ENCODE measurements at places on chromosomes 4 and X. TPM values are rescaled to one million over a fixed set of nuclear protein-coding genes. Genes with fewer than 3 reads are reported as not detected.

The TKTL2 gene
- total RNA-seq = not detected

The FAM53A gene
- total RNA-seq = 10.5 TPM

The MAGEC3 gene
- 0.16 TPM for total RNA-seq

The SLC9A6 gene
- total RNA-seq = 14.1 TPM

The GLUD2 gene
- 1.4 TPM for total RNA-seq

The DMRTC1 gene
- 0.88 TPM for total RNA-seq

The SPANXN1 gene
- total RNA-seq = 0.74 TPM

The BANK1 gene
- total RNA-seq = 0.87 TPM

Data from mesothelial cell of epicardium (in vitro differentiated cells).